ENCODE measurements at places on chromosomes 4 and X.

GRCh38 chr4:122341886-122342285 is 36.9 kb upstream of the ADAD1 start:
- DNase-seq = no peak

DNA sequence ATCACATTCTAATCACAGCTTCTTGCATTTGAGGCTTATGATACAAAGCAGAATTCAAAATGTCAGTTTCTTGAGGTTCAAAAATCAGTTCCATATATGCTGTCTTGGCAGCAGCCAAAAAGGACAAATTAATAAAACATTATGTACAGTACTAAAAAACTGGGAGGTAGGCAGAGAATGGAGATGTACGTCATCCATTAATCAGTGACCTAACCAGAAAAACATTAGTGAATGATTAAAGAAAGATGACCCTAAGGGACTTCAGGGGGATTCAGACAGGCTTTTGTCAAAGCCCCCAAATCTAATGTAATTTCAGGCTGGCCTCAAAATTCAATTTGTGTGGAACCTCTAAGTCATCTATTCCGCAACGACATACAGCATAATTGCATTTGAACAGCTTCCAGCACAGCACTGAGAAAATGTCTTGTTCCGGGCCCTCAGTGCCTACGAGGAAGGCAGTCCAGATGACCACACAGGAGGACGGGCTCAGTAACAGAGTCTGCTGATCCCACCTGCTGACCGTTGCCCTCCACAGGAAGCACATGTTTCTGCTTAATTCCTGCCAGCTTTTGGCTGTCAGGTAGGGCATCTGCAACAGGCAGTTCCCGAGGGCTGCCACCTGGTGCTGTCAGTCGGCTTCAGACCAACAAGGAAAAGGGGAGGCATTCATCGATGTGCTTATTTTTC is 83.8 kb upstream of the HHIP start:
- no peak for DNase-seq

DNA sequence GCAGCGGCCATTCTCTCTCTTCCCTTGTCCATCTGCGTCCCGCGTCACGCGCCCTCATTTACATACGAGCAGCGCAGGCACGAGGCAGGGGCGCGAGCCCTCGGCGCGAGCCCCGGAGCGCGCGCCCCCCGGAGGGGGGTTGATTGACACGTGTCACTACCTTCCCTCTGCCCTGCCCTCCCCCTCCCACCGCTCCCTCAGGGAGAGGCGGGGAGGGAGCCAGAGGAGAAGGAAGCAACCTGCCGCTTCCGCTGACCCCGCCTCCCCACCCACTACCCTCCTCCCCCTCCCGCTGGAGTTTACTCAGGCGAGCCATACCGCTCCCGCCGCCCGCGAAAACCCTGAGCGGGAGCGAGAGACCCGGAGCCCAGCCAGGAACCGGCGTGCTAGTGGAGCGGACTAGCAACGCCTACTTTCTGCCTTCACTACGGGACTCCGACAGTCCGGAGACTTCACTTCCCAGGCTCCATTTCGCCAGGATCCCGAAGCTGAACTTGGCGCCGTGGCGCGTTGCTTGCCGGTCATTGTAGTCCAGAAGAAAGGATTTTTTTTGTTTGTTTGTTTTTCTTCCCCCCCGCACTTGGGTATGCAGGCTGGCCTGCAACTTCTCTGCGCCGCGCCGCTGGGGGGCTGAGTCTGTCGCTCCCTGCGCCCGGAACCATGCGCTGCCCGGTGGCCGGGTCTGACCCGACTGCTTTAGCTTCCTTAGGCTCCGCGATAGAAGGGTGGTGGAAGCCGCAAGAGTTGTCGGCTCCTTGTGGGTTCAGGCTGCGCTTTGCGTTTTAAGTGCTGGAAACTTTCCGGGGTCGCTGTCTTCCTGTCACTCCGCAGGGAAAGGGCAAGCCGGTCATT is at the start of gene LCORL:
TSS of gene LCORL (minus strand) at position 36 of the 852 bp plus-strand sequence. CDS start at position 32, 4 bp downstream.
- DNase-seq = peak; percentile 76

DNA sequence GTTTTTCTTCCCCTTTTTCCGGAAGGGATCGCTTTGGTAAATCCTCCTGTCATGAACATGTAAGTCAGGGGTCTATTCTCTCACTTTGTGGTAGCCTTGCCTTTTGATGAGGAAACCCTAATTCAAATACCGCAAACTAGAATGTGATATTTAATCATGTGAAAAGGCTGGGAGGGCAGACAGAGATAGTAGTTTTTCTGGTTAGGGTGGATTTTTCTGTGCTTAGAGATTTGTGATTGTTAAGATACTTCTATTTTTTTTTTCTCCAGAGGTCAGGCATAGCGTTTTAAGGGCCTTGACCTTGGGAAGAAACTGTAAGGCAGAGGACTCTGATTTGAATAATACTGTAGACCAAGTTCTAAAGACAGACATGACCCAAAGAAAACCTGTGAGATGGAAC is 41.8 kb upstream of the PACRGL start:
- DNase-seq = no peak

- no peak for DNase-seq
Observed at GRCh38 chrX:74431797-74432196, 10.5 kb downstream of the SLC16A2 start.

- no peak for DNase-seq
Observed at GRCh38 chr4:18689308-18690115, 668.0 kb upstream of the LCORL start.

GRCh38 chr4:59597536-59598329 is 1602.4 kb upstream of the ADGRL3 start:
- DNase-seq = no peak

- no peak for DNase-seq
Observed at GRCh38 chrX:20397587-20397986, 130.9 kb upstream of the RPS6KA3 start.

- DNase-seq = no peak
Observed at GRCh38 chr4:14863418-14864364, 138.6 kb upstream of the CPEB2 start.

- no peak for DNase-seq
Observed at GRCh38 chr4:8866828-8867623, 4.6 kb downstream of the HMX1 start.

- no peak for DNase-seq
Observed at GRCh38 chrX:40452031-40452430, 128.7 kb upstream of the ATP6AP2 start.

DNA sequence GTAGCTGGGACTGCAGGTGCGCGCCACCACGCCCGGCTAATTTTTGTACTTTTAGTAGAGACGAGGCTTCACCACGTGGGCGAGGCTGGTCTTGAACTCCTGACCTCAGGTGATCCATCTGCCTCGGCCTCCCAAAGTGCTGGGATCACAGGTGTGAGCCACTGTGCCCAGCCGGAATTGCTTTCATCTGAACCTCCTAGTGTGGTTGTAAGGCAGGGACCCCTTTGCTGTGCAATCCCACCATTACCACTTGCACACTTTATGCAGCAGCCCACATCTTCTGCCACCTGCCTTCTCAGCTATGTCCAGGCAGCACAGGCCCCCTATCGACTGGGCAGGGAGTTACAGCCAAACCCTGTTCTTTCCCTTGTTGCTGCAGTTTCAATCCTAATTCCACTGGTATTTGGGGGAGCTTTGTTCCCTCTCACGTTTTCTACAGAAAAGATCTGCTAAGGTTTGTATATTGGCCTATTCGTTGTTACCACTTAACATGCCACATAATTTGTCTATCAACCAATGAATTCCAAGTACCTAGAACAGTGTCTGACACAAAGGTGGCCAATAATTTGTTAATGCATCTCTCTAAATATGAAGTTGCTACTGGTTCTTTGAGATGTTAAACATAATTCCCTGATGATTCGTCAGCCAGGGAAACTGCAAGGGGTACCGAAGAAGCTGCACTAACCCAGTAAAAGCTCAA is 6.5 kb downstream of the RPL39 start:
- no peak for DNase-seq

- no peak for DNase-seq
Observed at GRCh38 chr4:3402491-3403347, 39.0 kb upstream of the HGFAC start.

- no peak for DNase-seq
Observed at GRCh38 chr4:56082829-56083228, 134.1 kb downstream of the CEP135 start.

DNA sequence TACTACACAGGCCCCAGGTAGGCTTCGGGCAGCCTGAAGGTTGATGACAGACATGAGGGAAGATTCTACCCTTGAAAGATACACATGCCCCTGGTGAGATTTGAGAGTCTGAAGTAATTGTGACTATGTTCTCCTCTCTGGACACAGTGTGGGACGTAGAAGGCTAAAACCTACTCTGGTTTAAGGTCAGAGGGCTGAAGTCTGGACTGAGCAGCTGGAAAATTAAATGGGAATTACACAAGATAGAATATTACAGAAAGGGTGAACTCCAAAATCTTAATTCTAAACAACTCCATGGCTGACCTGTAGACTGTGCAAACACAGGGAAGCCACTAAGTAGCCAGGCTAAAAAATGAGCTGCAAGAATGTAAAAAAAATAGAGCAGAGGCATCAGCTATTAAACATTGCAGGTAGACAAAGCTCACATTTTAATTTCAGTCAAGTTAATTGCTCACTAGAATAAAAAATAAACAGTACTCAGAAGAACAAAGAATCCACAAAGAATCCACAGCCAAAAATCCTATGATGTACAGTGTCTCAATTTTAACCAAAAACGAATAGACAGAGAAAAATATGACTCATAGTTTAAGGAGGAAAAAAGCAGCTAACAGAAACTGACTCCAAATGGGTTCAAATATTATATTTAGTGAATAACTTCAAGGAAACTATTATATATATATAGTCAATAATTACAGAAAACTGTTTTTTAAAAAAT is 170.4 kb downstream of the PCDH18 start:
- DNase-seq = no peak

- DNase-seq = no peak
Observed at GRCh38 chrX:14697451-14697850, 168.1 kb downstream of the GLRA2 start.

- DNase-seq = no peak
Observed at GRCh38 chr4:169154121-169154520, 116.6 kb downstream of the SH3RF1 start.

GRCh38 chr4:5706486-5707290 is 1.7 kb downstream of the EVC2 start:
- DNase-seq = no peak

GRCh38 chr4:159027535-159027934 is 75.3 kb upstream of the RAPGEF2 start:
- no peak for DNase-seq

- DNase-seq = no peak
Observed at GRCh38 chr4:236028-236427, 69.2 kb downstream of the ZNF732 start.

GRCh38 chr4:153771046-153771445 is 11.2 kb upstream of the RNF175 start:
- no peak for DNase-seq

DNA sequence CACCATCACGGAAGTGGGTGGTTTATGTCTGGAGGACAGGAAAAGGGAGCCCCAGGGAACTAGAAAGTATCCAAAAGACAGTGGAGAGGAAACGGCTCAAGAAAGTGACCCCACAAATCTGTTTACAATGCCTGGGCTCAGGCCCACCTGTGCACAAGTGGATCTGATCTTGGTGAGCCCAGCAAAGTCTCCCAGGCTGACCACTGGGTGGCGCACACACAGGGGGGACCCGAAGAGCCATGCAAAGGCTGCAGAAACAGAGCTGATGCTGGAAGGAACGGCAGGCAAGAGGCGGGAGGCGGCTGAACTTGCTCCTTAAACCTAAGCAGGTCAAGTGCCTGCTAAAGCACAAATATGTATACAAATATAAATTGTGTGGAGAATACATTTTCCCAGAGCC is 9.6 kb downstream of the HAUS7 start:
- peak; percentile 6 for DNase-seq

DNA sequence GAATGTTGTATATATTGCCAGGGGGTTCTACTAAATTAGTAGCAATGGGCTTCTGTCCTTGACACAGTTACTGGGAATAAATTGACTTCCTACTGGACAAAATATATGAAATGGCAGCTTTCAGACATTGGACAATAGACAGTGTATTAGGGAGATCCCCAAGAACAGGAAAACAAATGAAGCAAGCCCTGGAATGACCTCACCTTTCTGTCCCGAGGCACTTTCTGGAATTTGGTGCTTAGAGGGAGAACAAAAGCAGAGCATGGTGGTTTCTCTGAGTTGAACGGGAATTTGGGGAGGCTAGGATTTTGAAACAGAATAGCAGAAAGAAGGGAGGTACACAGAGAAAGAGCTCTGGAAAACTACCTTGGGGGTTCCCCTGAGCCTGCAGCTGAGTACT is 187.7 kb upstream of the MAGEB2 start:
- DNase-seq = no peak

DNA sequence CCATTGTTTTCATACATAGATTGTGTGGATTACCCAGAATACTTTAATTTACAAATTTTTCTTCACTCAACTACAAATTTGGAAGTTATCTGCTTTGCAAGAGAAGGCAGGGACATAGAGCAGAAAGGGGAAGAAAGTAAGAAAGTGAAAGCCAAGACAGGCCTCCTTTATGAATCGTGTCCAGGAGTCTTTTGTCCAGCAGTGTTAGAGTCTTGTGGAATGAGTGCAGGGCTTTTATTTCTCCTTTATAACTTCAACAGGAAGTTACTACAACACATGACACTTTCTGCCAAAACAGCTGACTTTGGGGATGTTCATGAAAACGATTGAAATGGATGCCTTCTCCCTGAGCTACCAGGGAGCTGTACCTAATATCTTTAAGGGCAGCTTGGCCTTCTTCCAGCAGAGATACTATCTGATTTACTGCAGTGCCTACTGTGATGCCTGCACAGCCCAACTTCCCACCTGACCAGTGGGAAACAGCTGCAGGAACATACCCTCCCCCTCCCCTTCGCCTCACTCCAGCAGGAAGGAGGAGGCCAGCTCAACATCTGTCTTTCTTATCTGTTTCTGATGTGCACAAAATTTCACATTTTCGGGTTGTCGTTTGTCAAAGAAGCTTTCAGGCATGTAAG is 557.7 kb upstream of the SLIT2 start:
- DNase-seq = no peak

- no peak for DNase-seq
Observed at GRCh38 chr4:71711044-71711984, 72.6 kb downstream of the GC start.

- no peak for DNase-seq
Observed at GRCh38 chr4:7032596-7032995, 10.6 kb upstream of the TADA2B start.

DNA sequence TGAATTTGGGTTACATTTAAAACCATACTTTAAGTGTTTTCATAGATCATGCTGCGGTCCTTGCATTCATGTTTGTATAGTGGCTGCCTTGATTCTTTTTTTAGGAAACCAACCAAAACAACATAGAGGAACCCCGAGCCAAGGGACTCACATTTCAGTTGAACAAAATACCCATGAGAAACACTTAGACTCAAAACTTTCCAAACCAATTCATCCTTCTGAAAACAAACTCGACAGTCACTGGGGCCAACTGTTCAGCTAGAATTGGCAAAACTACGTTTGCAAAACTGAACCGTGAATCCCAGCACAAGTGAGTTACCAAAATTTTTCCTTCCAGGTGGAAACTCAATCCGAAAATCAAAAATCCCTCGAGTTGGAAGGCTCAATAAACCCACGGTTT is 1.4 kb downstream of the ADGRA3 start:
- no peak for DNase-seq

GRCh38 chr4:23818097-23818885 is 71.6 kb downstream of the PPARGC1A start:
- DNase-seq = no peak

GRCh38 chr4:22932326-22932725 is 239.6 kb downstream of the GBA3 start:
- no peak for DNase-seq

GRCh38 chr4:38223782-38224236 is 263.6 kb downstream of the PTTG2 start:
- no peak for DNase-seq
